ENCODE measurements at places on chromosomes 5 and 9. TPM values are rescaled to one million over a fixed set of nuclear protein-coding genes. Genes with fewer than 3 reads are reported as not detected.

Gene SLC6A7
- total RNA-seq = 0.62 TPM

Gene FCN1
- 1.1 TPM for total RNA-seq

Gene DIRAS2
- 30.6 TPM for total RNA-seq

Gene ACO1
- 17.0 TPM for total RNA-seq

Gene MEF2C
- 2,088 TPM for total RNA-seq

Gene SLC4A9
- under 0.01 TPM for total RNA-seq

Gene CTXN3
- 1.1 TPM for total RNA-seq

Gene LCP2
- 1.4 TPM for total RNA-seq

Gene KCTD16
- 23.6 TPM for total RNA-seq

Gene INPP5E
- total RNA-seq = 11.5 TPM

Gene CARD9
- 0.47 TPM for total RNA-seq

Gene PLPP6
- total RNA-seq = 18.2 TPM

Gene ALDOB
- 0.16 TPM for total RNA-seq

Gene SRP19
- 33.8 TPM for total RNA-seq

Gene LPAR1
- 26.4 TPM for total RNA-seq

Gene GPR151
- total RNA-seq = 0.31 TPM

Gene SLC34A3
- 0.16 TPM for total RNA-seq

Gene TAF11L5
- total RNA-seq = not detected

Gene TPPP
- total RNA-seq = 16.2 TPM

Gene DIMT1
- total RNA-seq = 19.8 TPM

Gene LCN1
- not detected for total RNA-seq

Gene CLK4
- 72.4 TPM for total RNA-seq

Gene NR2F1-AS1
- 109 TPM for total RNA-seq

Gene CATSPER3
- total RNA-seq = 1.2 TPM

Gene CDO1
- 73.2 TPM for total RNA-seq

Gene SPOCK1
- total RNA-seq = 36.7 TPM

Gene SPINK6
- total RNA-seq = not detected

All from occipital lobe (tissue), 3 donors.